NCI-H226 (cell line): ENCODE measurements at places on chromosomes 4 and X.

GRCh38 chrX:16892504-16893362 is 22.6 kb upstream of the RBBP7 start:
- DNase-seq: peak; percentile 46

- no peak for DNase-seq
Measured at GRCh38 chr4:127503111-127503510, 129.6 kb upstream of the INTU start.

DNA sequence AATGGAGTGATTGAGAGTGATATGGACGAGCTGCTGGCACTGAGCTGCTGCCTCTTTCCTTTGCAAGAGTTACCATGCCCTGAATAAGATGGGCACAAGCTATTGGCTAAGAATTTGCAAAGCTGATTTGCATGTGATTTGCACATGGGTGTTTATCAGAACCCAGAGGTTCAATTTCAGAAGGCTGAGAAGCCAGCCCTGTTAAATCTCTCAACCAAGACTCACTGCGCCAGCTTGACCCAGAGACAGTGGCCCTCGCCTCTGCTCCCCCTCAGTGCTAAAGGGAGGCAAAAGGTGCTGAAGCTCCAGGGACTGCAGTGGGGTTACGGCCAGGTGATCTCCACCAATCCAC is 701 bp downstream of the ARHGAP4 start:
- no peak for DNase-seq

DNA sequence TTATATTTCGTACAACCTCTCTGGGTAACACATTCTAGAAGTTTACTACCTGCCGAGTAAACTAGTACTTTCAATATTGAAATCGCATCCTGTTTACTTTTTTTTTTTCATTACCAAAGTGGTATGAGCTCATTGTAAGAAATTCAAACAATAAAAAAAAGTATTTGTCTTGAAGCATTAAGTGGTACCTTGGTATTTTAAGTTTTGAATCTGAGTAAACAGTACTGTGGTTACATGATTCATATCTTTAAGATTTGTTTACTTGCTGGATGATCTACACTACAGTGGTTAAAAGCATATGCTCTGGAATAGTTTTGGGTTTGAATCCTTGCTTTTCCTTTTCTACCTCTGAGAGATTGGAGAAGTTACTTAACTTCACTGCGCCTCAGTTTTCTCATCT is 3.8 kb upstream of the MMGT1 start:
- no peak for DNase-seq

DNA sequence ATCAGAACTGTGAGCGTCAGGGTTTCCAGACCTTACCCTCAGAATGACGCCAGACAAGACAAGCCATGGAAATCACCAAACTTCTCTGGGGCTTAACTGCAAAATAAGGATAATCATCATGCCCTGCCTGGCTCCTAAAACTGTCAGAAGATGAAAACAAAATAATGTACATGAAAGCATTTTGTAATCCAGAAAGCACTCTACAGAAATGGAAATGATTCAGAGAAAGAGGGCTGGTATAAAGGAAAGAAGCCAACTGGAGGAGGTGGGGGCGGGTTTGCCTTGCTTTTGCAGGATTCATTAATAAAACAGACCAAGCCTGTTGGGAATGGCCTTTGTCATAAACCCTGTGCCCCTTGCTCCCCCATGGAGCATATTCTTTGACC is 47.3 kb downstream of the SEPSECS start:
- DNase-seq: no peak

GRCh38 chrX:17292111-17292527 is 82.9 kb upstream of the NHS start:
- no peak for DNase-seq

GRCh38 chrX:43573441-43574015 is 82.6 kb upstream of the MAOA start:
- DNase-seq: no peak

GRCh38 chr4:77308843-77309242 is 151.8 kb downstream of the CCNG2 start:
- no peak for DNase-seq

DNA sequence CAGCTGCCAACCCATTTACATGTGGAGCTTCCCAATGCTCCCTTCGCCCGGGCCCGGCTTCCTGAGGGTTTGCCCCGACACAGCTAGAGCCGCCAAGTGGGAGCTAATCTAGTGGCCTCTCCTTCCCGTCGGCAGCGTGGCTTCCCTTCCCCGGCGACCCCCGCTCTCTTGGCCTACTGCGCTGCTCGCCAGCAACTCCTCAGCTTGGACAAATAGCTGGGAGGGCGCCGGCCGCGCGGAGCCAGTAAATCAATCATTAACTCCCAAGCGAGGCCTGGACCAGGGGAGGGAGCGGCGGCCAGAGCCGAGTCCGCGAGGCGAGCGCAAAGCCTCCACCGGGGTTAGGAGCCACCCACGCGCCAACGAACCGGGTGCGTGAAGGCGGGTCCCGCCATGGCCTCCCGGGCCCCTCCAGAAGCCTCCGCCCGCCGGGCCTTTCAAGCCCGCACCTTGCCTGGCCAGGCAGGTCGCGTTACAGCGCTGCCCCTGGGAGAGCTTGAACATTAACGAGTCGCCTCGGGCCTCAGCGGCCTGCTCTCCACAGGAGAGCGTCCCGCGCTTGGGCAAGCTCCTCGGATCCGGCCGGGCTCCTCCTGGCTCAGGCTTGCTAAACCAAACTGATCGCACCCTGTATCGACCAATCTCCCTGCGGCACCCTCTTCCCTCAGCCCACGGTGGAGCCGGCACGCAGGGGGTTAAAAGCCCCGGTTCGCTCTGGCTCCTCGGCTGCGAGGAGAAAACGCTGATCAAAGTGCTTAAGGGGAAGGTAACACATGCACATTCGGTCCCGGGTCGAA is 10.6 kb upstream of the BCOR start:
- DNase-seq: no peak

DNA sequence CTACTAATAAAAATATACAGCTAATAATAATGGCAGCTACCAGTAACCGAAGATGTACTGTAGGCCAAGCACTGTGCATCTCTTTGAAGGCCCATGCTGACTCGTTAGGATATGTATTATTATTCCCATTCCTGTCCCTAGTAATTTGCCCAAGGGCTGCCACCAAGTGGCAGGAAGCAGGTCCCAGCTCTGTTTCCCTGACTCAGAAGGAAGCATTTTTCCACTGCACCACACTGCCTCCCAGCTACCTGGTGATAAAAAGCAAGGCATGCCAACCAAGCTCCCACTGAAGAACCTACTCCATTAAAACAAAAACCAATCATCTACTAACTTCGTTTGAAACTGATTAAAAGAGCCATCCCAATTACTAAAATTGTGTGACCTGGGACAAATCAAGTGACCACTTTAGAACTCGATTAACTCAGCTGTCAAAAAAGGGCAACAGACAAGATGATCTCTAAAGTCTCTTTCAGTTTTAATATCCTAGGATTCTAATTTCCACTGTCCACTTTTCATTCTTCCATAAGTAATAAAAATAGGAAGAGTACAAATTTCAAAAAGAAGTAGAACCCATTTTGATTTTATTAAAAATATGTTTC is 24.3 kb upstream of the PGM2 start:
- peak; percentile 51 for DNase-seq

DNA sequence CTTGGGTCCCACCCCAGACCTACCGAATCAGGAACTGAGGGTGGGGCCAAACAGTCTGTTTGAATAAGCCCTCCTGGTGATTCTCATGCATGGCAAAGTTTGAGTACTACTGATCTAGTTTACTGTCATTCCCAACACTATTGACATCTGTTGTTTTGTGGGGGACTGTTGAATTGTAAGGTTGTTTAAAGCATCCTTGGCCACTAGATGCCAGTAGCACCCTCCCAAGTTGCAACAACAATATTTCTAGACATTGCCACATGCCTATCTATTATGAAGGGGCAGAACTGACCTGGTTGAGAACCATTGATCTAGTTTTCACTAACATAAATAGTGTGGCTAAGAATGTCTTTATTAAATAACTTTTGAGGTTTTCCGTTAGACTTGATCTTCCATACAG is 15.1 kb downstream of the TAF9B start:
- no peak for DNase-seq

GRCh38 chrX:40394302-40394701 is 186.5 kb upstream of the ATP6AP2 start:
- no peak for DNase-seq

DNA sequence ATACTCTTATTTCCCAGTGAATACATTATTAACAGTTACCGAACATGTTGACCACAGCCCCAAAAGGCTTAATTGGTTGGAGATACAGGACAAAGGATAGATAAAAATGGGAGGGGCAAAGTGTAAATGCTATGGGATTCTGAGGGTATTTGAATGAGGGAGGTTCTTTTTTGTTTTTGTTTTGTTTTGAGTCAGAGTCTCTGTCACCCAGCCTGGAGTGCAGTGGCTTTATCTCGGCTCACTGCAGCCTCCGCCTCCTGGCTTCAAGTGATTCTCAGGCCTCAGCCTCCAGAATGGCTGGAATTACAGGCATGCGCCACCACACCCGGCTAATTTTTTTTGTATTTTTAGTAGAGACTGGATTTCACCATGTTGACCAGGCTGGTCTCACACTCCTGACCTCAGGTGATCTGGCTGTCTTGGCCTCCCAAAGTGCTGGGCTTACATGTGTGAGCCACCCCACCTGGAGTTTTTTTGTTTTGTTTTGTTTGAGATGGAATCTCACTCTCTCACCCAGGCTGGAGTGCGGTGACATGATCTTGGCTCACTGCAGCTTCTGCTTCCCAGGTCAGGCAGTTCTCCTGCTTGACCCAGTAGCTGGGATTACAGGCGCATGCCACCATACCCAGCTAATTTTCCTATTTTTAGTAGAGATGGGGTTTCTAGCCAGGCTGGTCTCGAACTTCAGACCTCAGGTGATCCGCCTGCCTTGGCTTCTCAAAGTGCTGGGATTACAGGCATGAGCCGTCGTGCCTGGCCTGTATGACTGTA is 9.0 kb downstream of the UBE2K start:
- peak; percentile 55 for DNase-seq

DNA sequence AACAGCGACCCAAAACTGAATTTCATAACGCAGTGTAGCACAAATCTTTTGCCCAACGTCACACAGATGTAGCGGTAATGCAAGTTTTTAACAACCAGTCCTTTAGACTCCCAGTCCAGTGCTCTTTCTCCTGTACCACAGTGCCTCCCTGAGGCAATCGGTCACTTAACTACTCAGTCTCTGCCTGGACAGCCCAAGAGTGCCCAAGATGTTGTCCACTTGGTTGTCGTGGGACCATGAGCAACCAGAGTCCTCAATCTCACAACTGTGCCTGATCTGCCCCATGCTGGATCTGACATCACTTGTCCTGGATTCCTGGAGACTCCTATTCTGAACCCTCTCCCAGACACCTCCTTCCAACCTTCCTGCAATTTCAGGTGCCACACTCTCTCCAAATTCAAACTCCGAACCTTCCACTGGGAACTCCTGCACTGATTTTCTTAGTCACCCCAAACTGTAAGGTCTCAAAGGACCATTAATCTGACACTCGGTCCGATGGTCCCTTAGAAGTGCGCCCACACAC is 702 bp downstream of the MMGT1 start:
- no peak for DNase-seq

- DNase-seq: no peak
Measured at GRCh38 chr4:138841343-138841742, 174.2 kb upstream of the NOCT start.
